ENCODE measurements at places on chromosomes 12 and 14. TPM values are rescaled to one million over a fixed set of nuclear protein-coding genes. Genes with fewer than 3 reads are reported as not detected.

Gene CLEC6A
- polyA plus RNA-seq = not detected

Gene C14orf39
- not detected for polyA plus RNA-seq

Gene AVPR1A
- polyA plus RNA-seq = not detected

- peak; percentile 74 for DNase-seq
Observed at GRCh38 chr12:121530600-121531355, 50.0 kb downstream of the KDM2B start.

Gene NPFF
- polyA plus RNA-seq = not detected

DNA sequence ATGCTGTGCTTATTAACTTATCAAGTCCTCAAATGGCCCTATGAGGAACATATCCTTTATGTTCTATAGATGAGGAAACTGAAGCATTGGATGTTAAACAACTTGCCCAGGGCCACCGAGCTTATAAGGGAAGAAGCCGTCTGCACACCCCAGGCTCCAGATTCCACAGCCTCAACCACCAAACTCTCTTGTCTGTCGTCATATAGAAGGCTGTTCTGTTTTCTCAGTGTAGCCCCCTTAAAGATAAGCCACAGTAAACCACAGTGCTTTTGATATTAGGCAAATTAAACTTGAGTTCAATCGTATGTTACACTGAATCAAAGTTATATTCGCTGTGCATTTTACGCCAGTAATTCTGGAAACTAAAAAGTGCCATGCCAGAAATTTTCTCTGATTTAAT is 116.7 kb downstream of the PRKCH start:
- no peak for DNase-seq

Gene KRT81
- polyA plus RNA-seq = not detected

DNA sequence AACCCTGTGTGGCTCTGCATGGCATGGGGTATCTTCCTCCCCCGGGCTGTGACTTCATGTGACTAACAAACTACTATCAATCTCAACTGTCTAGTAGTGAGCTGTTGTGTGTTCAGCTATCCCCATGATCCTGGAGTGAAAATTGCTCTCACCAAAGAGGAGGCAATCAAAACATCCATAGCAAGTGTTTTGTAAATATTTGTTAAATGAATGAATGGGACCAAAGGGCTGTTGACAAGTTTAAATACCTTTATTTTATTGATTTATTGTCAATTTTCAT is 138.1 kb upstream of the CPM start:
- no peak for DNase-seq

Gene PLBD2
- polyA plus RNA-seq = 10.6 TPM
